Stimulated activated CD4-positive, alpha-beta T cell treated with anti-CD3 and anti-CD28 coated beads, Interleukin-2, amount 100 ng/mL, for 48 hours (primary cell): ENCODE measurements at places on chromosomes 1 and 21.

- DNase-seq, result no peak
These were observed 10.7 kb downstream of the SH2D2A start for GRCh38 chr1:156805766-156806511.

DNA sequence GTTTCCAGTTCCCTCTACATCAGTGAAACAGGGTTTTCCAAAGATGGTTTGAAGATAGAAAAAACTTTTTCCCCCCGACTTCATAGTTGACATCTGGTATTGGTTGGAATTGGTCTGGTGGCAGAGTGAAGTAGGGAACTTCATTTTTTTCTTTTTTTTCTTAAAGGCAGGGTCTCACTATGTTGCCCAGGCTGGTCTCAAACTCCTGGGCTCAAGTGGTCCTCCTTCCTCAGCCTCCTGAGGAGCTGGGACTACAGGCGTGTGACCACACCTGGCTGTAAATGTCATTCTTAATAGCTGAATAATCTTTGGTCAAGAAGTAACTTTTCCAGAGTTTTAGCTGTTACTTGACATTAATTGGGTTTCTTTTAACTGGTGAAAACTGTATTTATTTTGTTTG, 21.7 kb downstream of the ZBTB37 start:
- DNase-seq, result no peak

GRCh38 chr1:228983231-228983660, 248.0 kb downstream of the RHOU start:
- no peak for DNase-seq

GRCh38 chr1:118821801-118822200, 166.3 kb downstream of the TBX15 start:
- DNase-seq, result no peak

DNA sequence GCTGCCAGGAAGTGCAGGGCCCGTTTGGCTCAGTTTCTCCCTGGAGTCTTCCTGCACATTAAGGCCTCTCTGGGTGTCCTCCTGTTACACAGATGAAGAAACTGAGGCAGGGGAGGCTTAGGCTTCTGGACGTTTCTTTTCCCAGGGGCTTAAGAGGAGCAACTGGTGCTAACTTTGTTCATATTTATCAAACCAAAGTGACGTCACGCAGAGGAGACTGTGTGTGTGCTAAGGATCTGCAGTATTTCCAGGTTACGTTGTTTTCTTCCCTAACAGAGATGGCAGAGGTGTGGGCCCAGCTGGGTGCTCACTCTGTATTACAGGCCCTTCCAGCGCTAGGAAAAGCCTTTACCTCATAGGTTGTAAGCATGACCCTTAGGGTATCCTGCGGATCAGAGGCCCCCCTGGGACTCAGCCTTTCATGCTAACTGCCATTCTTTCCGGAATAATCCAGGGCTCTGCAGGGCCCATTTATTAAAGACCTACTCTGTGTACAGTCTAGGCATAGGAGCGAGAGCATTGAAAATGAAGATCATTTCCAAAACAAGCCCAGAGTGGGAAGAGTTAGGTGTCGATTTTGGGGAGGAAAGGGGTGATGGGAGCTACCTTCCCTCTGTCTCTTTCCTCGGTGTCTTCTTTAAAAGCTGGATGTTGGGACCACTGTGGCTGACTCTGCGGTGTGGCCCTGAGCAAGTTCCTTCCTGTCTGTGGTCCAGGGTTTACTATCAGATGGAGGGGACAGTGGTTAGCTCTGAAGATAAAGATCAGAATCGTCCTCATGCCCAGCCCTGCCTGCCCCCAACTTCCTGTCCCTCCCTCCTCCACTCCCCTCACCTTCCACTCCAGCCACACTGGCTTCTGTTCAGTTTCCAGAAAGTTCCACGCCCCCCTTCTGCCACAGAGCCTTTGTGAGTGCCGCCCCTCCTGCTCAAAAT, 4.6 kb downstream of the AGTRAP start:
- DNase-seq, result no peak
